Stimulated activated CD4-positive, alpha-beta T cell treated with anti-CD3 and anti-CD28 coated beads, Interleukin-1b, Interleukin-23, amount 100 ng/mL, for 1 hour (primary cell): ENCODE measurements at places on chromosomes 13 and 19.

- no peak for DNase-seq
Observed at GRCh38 chr13:37889102-37889501, 19.5 kb upstream of the TRPC4 start.

GRCh38 chr19:18349524-18350128, 9.2 kb downstream of the PGPEP1 start:
- DNase-seq, result no peak

DNA sequence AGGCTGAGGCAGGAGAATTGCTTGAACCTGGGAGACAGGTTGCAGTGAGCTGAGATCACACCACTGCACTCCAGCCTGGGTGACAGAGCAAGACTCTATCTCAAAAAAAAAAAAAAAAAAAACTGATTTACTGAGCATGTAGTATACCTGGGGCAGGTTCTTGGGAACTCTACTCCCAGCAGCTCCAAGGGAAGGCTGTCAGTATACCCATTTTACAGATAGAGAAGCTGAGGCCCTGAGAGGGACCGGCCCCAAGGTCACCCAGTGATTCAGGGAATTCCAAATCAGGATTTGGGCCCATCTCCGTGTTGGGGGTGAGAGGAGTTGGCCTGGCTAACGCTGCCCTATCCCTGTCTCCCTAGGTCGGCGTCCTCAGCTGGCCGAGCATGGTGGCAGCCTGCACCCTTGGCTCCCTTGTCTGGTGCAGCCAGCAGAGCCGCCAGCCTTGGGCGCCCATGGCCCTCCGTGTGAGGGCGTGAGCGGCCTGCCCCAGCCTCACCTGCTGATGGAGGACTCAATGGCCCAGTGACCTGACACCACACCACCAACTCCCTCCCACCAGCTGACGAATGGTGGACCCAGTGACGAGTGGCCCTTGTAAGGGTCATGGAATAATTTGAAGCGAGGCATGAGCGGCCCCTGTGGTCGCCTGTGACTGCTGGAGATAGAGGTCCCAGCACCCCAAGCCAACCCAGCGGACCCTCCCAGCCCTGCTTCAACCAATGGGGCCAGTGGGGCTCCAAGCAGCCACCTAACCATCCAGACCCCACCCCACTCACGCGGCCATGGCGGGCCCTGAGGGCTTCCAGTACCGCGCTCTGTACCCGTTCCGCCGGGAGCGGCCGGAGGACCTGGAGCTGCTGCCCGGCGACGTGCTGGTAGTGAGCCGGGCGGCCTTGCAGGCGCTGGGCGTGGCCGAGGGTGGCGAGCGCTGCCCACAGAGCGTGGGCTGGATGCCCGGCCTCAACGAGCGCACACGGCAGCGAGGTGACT, 2.4 kb downstream of the PIK3R2 start:
- no peak for DNase-seq

GRCh38 chr19:55259540-55260210, 858 bp upstream of the PPP6R1 start:
- DNase-seq, result no peak

- DNase-seq, result no peak
Observed at GRCh38 chr13:50685491-50685890, 158.0 kb downstream of the DLEU7 start.

DNA sequence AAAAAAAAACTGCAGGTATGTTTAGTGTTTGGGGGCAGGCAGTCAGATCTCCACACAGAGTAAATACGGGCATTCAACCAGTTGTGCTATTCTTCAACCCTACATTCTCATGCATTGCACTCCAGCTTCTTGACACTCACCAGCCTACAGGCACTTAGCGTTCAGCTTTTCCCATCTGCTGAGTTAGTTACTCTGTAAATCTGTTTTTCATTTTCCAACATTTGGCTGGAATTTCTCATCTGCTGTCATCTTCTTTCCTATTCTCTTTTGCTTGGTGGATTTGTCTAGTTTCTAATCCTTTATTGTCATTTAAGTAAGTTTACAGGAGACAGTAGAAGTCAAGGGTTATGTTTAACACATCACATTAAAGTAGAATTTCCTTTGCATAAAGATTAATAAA, 1318.9 kb downstream of the OLFM4 start:
- no peak for DNase-seq
